Stimulated activated CD8-positive, alpha-beta memory T cell treated with anti-CD3 and anti-CD28 coated beads, Interleukin-7, amount 100 ng/mL, for 24 hours (primary cell): ENCODE measurements at places on chromosomes 6 and 20.

GRCh38 chr20:44979090-44979621 is 12.8 kb downstream of the STK4 start:
- no peak for DNase-seq

DNA sequence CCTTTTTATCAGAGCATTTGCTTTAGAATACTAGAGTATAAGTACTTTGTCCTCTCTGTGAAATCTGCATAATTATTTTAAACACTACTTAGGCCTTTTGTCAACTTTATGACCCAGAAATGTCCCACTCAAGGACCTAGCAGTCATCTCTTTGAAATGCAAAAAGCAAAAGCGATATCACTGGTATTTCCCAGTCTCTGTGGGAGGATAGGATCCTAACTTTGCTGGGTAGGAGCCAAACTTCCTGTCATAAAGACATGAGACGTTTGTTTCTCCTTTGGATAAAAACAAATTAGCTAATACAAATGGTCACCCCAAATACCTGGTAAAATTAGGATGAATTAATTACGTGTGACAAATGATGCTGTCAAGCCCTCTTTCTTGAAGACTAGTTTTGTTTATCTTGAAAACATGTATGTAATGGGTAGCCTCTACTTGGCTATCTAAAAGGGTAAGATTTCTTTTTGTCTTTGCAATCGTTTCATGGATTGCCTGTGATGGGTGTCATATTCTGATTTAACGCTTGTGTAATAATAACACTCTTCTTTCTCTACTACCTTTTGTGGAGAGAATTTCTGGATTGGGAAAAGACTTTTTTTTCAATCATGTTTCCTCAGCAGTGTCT is 36.2 kb downstream of the DCDC2 start:
- no peak for DNase-seq

GRCh38 chr6:80605165-80605989 is 498.9 kb downstream of the BCKDHB start:
- DNase-seq, result no peak

DNA sequence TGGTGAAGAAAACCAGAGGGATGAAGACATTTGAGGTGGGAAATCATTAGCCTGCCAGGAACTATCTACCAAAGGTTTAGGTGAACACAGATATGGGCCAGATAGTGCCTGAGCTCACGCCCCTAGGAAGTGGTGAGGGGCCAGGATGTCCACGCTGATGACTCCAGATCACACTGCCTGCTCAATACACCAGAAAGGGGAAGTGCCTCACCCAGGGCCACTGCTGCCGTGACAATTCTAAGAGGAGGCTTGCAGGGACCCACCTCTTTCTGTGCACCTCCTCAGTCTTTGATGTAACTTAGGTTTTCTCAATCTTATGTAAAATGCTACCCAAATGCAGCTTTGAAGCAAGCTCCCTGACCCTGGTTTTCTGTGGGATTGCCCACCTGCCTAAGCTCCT is 5.4 kb upstream of the RAB44 start:
- no peak for DNase-seq

DNA sequence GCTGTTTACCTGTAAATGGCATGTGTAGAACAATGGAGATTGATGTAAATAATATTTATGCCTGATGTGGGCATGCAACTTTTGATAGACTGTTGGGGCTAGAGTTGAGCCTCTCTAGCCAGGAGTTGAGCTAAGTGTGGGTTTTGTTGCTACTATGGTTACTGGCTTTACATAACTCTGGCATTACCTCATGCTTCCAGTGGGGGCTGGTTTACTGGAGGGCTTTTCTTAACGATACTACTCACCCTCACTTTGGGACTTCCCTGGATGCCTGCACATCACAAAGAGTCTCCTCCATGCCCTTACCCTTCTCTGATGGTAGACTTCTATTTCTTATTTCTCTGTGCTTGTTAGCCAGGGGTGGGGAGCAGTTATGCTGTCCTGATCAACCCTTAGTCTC is 524.6 kb upstream of the CDH4 start:
- DNase-seq, result no peak

- DNase-seq, result no peak
These were observed 23.5 kb downstream of the USP49 start for GRCh38 chr6:41871691-41872090.

- no peak for DNase-seq
These were observed 174.5 kb downstream of the CDC5L start for GRCh38 chr6:44561832-44562665.

DNA sequence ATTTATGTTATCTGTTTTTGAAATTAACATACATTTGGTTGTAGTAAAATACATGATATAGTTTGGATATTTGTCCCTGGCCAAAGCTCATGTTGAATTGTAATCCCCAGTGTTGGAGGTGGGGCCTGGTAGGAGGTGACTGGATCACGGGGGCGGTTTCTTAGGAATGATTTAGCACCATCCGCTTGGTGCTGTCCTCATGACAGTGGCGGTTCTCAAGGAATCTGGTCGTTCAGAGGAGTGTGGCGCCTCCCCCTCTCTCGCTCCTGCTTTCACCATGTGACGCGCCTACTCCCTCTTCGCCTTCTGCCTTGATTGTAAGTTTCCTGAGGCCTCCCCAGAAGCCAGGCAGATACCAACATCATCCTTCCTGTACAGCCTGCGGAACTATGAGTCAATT is 29.0 kb downstream of the CTCFL start:
- DNase-seq, result no peak

- DNase-seq, result no peak
These were observed 42.6 kb downstream of the IRF4 start for GRCh38 chr6:434051-434705.

GRCh38 chr6:22067671-22068070 is 229.2 kb downstream of the PRL start:
- no peak for DNase-seq

GRCh38 chr6:9020001-9020400 is 584.7 kb upstream of the SLC35B3 start:
- no peak for DNase-seq

- no peak for DNase-seq
These were observed 92.6 kb downstream of the UTRN start for GRCh38 chr6:144377586-144378210.

DNA sequence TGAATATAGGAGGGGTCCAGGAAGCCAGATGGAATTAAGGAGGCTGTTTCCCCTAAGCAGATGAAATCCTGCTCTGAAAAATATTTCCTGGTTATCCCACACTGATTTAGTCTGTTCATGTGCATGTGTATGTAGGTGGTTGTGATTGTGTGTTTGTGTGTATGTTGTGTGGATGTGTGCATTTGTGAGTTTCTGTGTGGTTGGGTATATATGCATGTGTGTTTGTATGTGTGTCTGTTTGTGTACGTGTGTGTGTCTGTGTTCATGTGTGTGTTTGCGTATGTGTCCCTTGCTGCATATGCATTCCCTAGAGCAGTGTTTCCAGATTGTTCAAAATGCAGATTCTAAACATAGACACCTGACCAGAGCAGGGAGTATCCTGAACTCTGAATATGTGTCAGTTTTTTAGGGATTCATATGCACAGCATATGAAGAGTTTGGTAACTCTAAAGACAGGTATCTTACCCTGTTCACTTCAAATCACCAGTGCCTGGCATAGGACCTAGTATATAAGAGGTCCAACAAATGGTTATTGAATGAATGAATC is 239.8 kb downstream of the MAFB start:
- DNase-seq, result no peak

- DNase-seq, result no peak
These were observed 52.9 kb downstream of the RPP40 start for GRCh38 chr6:4950836-4951533.

GRCh38 chr6:158471339-158471738 is 88.6 kb upstream of the TMEM181 start:
- no peak for DNase-seq

DNA sequence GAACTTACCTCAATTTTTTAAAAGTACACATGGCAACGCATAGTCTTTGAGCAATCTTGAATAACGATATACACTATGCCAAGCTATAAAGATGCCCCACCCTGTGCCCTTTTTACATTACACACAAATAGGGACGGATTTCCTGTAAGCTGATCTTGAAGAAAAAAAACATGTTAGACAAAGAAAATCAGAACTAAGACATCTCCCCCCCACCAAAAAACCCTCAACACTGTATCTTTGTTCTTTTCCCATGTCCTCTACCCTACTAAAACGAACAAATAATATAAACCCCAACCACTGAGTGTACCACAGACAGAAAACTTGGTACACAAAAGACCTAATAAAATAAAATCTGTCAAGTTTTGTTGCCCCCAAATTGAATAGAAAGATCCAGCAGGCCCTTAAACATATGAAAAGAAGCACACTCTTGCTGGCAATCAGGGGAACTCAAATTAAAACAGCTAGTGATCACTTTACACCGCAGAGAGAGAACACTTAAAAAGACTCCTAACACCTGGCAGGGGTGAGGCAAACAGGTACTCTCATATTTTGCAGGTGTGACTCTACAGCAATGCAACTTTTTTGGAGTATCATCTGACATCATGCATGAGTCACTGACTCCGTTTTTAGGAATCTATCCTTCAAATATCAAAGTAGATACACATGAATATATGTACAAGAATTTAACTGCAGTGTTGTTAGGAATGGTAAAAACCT is 29.6 kb downstream of the BACH2 start:
- no peak for DNase-seq

- DNase-seq, result no peak
These were observed 62.7 kb upstream of the SULF2 start for GRCh38 chr20:47847884-47848485.

GRCh38 chr6:21595285-21596144 is 2.0 kb downstream of the SOX4 start:
- no peak for DNase-seq

DNA sequence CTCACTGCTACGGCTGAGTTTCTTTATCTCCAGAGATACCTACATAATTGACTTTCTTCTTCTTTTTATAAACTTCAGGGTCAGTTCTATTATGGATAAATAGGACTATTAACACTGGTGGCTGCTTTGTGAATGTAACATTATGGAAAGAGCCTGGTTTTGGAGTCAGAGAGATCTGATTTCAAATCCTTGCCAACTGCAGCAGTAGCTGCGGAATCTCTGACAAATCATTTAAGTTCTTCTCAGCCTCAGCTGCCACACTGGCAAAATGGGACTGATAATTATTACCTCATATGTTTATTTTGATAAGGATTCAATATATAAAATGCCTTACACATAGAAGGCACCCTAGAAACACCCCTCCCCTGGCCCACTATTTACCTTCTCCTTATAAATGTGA is 160.5 kb downstream of the BACH2 start:
- no peak for DNase-seq

- no peak for DNase-seq
These were observed 52.1 kb downstream of the PTPN1 start for GRCh38 chr20:50562262-50562701.

GRCh38 chr20:54622333-54623295 is 147.2 kb downstream of the DOK5 start:
- DNase-seq, result no peak

- no peak for DNase-seq
These were observed 26.3 kb downstream of the CDH26 start for GRCh38 chr20:59984541-59984940.

DNA sequence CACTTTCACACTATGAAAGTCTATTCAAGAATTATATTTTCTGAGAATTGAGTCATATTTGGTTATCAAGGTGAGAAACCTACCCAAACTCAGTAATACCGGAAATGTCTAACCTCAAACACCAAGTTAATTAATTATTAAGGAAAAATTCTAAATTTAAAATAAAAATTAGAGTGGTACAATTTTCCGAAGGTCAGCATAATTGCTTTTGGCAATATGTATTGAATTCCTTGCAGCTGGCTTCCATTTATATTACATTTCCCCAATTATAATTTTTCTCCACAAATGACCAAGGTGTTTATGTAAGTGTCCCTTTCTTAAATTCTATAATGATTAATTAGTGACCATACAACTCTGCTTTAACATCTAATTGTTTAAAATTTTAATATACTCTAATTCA is 316.0 kb upstream of the IRAK1BP1 start:
- no peak for DNase-seq

- DNase-seq, result no peak
These were observed 38.1 kb downstream of the TBPL1 start for GRCh38 chr6:133991096-133991593.

DNA sequence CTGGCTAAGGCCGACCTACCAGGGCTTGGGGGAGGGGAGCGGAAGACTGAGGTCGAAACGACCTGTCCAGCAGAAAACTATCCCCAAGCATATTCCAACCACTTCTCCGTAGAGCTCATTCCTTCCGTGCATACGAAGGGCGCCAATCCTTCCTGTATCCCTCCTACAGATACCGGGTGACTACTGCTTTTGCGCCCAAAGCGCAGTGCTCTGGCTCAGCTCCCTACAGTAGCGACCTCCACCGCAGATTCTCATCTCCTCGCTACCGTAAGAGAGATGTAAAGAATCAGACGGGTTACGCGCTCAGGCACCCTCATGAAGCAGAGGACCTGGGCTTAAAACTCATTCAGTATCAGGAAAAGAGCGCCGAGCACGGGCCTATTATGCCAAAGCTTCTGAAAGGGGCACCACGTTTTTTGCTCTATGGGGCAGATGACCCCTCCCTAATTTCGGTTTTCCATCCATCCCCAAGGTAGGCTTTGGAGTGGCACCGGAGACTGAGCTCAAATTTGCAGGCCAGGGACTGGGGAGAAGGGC is 563 bp upstream of the NNAT start:
- DNase-seq, result no peak

- DNase-seq, result no peak
These were observed 82.8 kb downstream of the CD40 start for GRCh38 chr20:46200582-46201570.

GRCh38 chr6:147954938-147955337 is 387.7 kb upstream of the SASH1 start:
- no peak for DNase-seq

DNA sequence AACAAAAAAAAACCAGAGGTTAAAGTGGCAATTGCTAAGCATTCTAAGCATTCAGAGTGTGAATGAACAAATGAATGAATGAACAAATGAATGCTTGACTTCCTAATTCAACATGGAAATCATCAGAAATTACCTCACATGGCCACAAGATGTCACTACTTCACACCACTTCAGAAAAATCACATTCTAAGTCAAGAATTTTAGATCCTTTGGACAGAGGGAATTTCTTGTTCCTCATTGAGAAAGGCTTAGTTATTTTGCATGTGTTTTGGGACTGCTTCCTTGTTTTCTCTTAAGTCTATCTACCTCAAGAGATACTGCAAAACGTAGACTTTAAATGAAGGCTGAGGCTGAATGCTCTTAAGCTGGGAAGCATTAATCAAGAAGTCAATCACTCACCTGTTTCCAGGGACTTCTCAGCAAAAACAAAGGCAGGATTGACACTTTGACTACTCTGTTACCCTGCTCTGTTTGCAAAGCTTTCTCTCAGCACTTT is 120.2 kb downstream of the MBOAT1 start:
- DNase-seq, result no peak

GRCh38 chr6:26187981-26188635 is 100.9 kb downstream of the HFE start:
- no peak for DNase-seq

- DNase-seq, result no peak
These were observed 140.7 kb downstream of the TAF4 start for GRCh38 chr20:61924858-61925554.

DNA sequence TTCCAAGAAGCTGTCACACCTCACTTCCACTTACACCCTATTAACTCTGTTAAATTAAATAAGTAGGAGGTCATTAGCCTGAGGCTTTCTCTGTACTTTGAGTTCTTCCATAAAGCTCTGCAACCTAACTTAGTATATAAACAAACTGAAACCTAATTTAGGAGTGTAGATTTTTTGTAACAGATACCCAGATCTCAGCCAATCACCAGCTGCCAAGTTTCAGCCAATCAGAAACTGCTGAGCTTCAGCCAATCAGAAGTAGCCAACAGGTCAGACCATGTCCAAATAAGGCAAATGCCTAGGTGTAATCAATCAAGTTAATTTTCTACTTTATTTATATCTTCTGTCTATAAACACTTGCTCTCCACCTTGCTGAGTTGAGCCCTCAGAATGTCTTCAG is 142.7 kb upstream of the SULF2 start:
- no peak for DNase-seq
